DMS153 (cell line): ENCODE measurements at places on chromosomes 11 and 22.

DNA sequence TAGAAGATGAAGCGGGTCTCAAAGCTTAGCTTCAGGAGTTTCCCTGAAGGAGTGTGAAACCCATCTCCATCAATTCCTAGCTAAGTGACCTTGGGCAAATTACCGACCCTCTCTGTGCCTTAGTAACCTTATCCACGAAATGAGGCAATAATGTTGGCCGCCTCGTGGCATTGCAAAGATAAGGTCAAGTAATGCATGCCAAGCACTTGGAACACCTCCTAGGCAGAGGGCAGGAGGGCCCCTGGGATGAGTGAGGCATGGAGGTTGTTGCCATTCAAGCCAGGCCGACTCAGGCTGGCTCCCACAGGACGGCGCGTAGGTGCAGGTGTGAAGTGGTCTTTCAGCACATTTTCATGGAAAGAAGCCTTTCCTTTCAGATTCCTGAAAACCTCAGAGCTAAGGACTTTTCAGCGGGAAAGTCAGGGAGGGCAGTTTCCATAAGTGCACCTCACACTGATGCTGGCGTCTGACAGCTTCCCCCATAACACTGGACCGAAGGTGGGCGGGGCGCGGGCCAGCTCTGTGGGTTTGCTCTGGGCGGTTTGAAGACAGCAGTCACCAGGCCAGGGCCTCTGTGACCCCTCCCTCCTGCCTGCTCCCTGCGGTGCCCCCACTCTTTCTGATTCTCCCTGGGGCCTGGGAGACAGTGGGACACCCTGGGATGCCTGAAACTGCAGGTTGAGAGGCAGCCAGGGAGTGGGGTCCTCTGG, 25.2 kb downstream of the RPS6KA4 start:
- DNase-seq = no peak

DNA sequence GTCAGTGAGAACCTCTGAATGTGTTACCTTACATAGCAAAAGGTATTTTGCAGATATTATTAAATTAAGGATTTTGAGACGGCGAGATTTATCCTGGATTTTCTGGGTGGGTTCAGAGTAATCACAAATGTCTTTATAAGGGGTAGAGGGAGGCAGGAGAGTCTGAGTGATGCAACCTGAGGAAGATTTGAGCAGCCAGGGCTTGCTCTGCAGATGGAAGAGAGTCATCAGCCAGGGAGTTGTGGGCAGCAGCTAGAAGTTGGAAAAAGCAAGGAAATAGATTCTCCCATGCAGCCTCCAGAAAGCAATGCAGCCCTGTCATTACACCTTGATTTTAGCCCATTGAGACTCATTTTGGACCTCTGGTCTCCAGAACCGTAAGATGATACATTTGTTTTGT, 4.1 kb upstream of the WDR74 start:
- DNase-seq = no peak

DNA sequence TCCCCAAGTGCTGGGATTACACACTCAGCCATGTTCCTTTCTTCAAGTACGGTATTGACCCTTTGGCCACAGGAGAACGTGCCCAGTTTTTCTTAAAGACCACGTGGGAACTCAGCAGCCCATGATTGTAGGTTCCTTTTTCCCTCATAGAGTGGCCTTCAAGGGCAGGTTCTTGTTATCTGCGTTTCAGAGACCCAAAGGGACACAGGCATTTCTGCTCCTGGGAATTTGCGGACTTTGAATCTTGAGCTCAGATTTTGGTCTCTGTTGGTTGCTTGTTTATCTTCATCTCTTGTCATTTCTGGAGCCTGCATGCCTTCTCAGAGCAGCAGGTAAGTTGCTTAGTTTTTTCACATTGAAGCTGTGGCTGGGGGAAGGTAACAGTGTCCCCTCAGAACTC, 12.0 kb downstream of the MARK2 start:
- DNase-seq = no peak

GRCh38 chr11:9639099-9639498, 24.8 kb upstream of the SWAP70 start:
- no peak for DNase-seq

GRCh38 chr22:50167689-50168489, 2.6 kb upstream of the PANX2 start:
- no peak for DNase-seq

DNA sequence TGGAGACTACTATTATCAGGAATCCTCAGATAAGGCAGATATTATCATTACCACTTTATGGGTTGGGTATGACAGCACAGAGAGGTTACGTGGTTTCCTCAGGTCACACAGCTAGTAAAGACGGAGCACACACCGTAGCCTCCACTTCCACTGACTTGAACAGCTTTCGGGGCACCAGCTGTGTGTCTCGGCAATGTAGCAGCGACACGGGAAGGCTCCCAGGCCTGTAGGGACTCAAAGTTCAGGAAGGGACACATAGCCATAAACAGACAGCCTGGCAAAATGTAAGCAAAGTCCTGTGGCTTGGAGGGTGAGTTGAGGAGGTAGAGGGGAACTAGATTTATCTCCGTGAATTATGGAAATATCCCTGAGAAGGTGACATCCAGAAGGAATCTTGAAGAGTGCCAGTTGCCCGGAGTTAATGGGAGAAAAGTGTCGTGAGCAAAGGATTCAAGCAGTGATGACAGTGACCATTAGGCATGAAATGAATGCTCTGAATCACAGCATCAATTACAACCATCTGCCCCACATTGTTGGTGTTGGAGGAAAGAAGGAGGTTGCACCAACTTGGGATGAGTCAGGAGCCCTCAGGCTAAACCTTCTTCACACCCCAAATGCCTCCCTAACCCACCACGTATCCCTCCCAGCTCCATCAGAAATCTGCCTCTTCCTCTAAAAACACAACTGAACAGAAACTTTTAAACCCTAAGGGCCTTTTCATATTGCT, 106.7 kb upstream of the ASPHD2 start:
- no peak for DNase-seq

GRCh38 chr11:17778956-17779860, 44.6 kb downstream of the KCNC1 start:
- DNase-seq = no peak

DNA sequence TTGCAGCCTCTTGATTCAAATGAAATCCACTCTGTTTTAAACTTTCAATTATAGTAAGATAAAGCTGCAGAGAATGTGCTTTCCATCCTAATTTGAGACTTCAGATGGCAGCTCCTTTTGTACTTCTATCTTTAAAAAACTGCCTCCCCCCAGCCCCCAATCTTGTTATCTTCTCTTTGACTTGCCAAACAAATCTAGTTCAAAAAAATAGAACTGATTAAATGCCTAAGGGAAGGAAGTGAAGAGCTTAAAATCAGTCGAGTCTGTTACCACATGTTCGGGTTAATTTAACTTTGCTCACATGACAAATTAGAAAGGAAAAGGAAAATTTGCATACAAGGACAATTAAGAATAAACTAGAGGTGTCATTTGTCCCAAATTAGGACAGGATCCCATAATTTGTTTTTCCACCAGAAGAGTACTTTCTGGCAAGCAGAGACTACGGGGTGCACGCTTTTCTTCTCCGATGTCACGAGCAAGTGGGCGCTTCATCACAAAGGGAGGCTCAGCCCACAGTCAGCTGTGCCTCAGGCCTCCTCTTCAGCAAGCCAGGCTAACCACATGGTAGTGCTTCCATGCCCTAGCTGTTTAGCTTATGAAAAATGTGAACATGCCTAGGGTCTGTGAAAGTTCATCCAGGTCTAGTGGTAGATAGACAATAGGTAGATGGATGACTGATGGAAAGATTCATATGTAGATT, 69.0 kb upstream of the LDLRAD3 start:
- DNase-seq = no peak

DNA sequence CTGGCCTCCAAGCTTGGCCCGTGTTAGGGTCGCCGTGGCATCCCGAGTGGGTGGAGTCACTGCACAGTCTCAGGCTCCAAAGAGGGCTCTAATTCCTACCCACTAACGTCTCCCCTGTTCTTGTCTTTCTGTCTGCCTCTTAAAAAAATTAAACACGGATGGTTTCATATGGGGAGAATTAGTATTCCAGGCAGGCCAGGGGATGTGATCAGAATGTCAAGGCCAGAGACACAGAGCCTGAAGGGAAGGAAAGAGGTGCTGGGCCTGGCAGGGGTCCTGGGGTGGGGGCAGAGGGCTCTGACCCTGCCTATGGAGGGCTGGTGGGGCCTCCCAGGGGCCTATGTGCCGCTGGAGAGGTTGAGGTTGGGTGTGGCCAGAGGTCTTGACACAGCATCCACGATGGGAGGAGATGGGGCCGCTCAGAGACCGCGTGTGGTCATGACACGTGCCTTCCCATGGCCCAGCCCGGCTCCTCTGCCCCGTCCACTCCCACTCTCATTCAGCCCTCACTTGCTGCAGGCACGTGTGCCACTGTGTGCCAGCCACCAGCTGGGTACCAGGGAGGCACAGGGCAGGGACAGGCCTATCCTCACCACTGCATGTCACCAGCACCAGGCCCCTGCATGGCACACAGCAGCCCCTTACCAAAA, 56.5 kb downstream of the FLRT1 start:
- DNase-seq = no peak

- DNase-seq = no peak
Measured at GRCh38 chr11:121522043-121522941, 69.5 kb upstream of the SORL1-AS1 start.
